ENCODE measurements at places on chromosomes 2 and 18.

DNA sequence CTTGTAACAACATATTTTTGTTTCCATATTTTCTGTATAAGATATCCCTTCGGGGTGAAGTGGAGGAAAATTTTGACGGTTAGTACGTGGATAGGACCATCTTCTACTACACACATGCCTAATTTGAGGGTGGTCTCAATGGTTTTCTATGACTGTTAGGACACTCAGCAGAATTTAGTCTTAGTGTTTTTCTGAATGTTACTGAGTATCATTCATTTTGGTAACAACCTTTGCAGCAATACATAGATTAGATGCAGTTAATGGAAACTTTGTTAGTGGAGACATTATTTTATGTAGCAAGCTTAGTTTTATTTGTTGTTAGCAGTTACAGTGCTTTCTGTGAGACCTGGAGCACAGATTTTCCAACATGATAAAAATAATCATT, 1.6 kb downstream of the ITGAV start:
- no peak for DNase-seq

DNA sequence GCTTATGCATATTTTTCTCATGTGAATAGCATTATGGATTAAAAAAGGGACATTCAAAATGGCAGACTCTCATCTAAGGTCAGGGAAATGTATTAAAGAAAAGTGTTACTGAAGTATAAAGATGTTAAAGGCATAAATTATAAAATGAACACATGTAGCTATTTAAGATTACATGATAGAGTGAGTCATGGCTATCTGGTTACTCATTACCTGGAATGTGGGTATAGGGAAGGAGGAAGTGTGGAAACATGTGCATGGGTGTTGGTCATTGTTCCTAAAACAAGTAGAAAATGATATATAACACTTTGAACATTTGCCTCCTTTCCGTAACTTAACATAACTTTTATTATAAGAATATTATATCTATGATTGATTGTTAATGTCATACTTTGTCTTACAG, 66.4 kb downstream of the MYO1B start:
- peak; percentile 88 for DNase-seq

DNA sequence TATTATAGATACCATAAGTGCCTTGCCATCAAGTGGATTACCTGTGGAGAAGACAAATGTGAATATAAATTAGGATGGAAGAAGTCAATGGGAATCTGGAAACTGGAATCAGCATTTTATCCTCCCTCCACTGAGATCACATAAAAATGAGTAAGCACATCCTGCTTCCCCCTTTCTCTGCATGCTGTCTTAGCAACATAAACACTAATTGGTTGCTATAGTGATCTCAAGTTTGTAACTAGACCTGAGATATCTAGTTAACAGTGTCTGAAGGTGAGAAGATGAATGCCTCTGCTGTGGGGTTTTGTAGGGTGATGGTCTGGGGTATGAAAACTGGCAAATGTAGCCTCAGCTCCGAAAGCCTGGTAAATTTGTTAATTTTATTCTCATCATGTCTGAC, 1357.5 kb upstream of the CELF4 start:
- no peak for DNase-seq

GRCh38 chr2:202408546-202409140, 32.5 kb downstream of the BMPR2 start:
- DNase-seq, result no peak
